ENCODE measurements at places on chromosomes 7 and 10. TPM values are rescaled to one million over a fixed set of nuclear protein-coding genes. Genes with fewer than 3 reads are reported as not detected.
A peak's percentile ranks its signal among the peaks of the same experiment; 100 is the strongest.

DNA sequence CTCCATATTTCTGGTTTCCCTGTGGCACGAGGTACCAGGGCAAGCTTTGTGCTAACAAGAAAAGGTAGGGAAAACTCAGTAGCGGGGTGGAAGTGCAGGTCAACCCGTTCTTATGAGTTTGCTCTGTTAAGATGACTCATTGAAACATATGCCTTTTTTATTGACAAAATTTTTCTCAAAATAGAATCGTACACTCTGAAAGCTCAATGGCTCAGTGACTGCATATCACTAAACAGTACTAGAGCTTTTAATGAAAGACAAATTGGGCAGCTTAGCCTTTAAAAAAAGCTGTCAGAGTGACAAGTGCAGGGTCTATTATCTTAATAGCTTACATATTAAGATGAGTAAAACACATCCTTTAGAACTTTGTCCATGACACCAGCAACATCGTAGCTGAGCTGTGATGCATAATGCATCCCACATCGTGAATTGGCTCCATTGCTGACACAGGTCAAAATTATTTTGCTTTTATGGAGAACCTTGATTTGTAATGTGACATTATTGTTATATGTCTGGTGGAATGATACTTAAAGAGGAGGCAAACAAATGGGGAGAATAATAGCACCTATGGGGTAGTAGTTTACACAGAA lies 264.4 kb downstream of the ETV1 start:
- H3K36me3 ChIP-seq, result no peaks in the 10 kb centered on the region
- no peaks in the 10 kb centered on the region for H3K27me3 ChIP-seq
- no peak for DNase-seq
- no peaks in the 10 kb centered on the region for H3K4me1 ChIP-seq
- no peak overlapping the region for H3K4me3 ChIP-seq

Gene ACTL6B
- not detected for total RNA-seq

Gene TFR2
- total RNA-seq, result not detected

Gene ITPRID1
- not detected for total RNA-seq

DNA sequence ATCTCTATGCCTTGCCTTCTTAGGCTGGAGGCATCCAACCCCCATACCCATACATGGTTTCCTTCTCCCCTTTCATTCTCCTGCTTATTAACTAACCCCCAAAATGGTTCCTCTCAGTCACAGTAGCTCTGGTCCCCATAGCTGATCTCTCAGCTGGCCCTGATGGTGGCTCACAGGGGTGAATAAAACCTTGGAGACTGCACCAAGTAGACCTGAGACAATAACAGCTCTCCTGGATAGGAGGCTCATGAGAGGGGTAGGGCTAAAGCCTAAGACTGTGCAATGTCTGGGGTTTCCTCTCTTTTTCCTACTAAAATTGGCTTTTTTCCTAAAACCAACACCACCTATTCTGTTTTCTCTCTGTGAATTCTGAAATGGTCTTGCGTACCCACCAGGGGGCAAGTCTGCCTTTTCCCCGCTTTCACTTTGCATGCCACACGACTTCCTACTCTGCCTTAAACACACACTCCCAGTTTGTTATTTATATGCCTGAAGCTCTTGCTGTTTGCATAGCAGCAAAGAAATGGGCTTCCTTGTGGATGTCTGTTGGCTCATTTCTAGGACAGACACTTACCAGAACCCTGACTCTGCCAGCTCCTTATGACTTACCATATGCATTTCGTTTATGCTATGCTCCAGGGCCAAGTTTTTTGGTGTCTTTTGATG lies 18.4 kb upstream of the PON1 start:
- H3K36me3 ChIP-seq, result no peaks in the 10 kb centered on the region
- no peaks in the 10 kb centered on the region for H3K4me1 ChIP-seq
- H3K27me3 ChIP-seq, result no peaks in the 10 kb centered on the region
- no peak for DNase-seq
- H3K27ac ChIP-seq, result no peak overlapping the region

Gene STRIP2
- 0.26 TPM for total RNA-seq

GRCh38 chr10:62460393-62460792 lies 86.2 kb downstream of the ZNF365 start:
- H3K36me3 ChIP-seq, result no peaks in the 10 kb centered on the region
- DNase-seq, result no peak
- H3K4me1 ChIP-seq, result no peaks in the 10 kb centered on the region
- H3K4me3 ChIP-seq, result no peak overlapping the region
- no peak overlapping the region for H3K27ac ChIP-seq
- no peaks in the 10 kb centered on the region for H3K27me3 ChIP-seq

DNA sequence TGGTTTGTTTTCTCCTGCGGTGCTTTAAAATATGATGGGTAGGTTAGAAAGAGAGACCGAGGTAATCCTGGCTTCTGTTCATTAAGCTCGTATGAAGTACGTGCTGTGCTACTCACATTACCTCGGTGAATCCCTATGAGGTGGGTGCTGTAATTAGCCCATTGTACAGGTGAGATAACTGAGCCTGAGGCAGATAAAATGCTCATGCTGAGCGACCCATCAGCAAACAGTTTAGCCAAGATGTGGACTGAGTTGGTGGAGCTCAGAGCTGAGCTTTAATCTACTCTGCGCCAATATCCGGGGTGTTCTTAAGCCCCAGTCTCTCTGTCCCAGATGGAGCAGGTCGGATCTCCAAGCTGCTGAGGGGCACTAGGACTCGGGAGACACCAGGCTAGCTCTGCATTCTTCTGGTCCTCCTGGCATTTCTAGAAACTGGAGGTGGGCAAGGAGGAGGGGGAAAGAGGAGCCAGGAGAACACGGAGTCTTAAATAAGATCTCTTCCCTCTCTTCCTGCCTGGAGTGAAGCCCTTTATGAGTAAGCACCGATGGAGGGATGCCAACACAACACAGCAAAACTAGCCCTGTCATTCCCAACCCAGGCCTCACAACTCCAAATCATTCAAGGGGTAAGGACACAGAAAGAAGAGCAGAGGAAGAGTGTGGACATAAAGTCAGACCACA lies 458.5 kb downstream of the KCNMA1 start:
- H3K27me3 ChIP-seq, result no peaks in the 10 kb centered on the region
- H3K4me3 ChIP-seq, result no peak overlapping the region
- peak; percentile 34 for DNase-seq
- peaks cover 5% of the 10 kb centered on the region for H3K4me1 ChIP-seq
- H3K27ac ChIP-seq, result no peak overlapping the region
- no peaks in the 10 kb centered on the region for H3K36me3 ChIP-seq

GRCh38 chr10:52400562-52400961 lies 86.5 kb downstream of the DKK1 start:
- H3K4me1 ChIP-seq, result no peaks in the 10 kb centered on the region
- no peak for DNase-seq
- H3K4me3 ChIP-seq, result no peak overlapping the region
- H3K36me3 ChIP-seq, result no peaks in the 10 kb centered on the region

DNA sequence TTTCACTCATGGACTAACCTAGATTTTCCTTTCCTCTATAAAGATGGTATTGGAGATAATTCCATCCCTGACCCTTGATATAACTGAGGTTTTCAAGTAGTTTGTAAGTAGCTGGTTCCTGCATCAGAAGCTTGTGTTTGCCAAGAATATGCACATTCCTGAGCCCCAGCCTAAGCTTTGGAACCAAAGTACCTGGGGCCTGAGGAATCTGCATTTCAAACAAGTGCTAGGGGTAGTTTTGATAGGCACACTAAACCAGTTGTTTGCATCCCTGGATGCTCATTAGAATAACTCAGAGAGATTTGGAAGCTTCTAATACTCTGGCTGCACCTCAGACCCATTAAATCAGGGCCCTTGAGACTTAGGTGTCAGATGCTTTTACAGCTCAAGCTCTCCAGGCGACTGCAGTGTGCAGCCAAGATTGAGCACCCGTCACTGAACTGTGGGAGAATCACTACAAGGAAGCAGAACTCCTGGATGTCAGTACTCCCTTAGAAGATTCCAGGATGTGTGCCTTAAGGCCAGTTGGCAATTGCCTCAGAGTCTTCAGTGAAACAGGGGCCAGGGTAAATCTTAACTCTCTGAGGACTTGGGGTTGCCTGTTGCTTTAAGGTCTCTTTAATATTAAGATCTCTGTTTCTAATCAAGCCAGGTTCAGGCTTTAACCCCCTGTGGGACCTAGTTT lies 565.0 kb downstream of the REEP3 start:
- peaks cover 5% of the 10 kb centered on the region for H3K4me1 ChIP-seq
- H3K27ac ChIP-seq, result no peak overlapping the region
- no peak for DNase-seq
- H3K4me3 ChIP-seq, result no peak overlapping the region
- H3K36me3 ChIP-seq, result no peaks in the 10 kb centered on the region

Gene SSC4D
- total RNA-seq, result 3.6 TPM

Gene MNX1
- 14.3 TPM for total RNA-seq

- DNase-seq, result no peak
- no peaks in the 10 kb centered on the region for H3K27me3 ChIP-seq
- H3K4me1 ChIP-seq, result no peaks in the 10 kb centered on the region
Measured at GRCh38 chr7:93799750-93800357, 90.7 kb downstream of the TFPI2 start.

GRCh38 chr7:140176811-140177702 lies at the start of gene KDM7A:
KDM7A (minus strand) TSS chr7:140176983; CDS start chr7:140176937, 46 bp downstream.
- peak within 1 kb of the TSS; percentile 77 for H3K4me3 ChIP-seq
- H3K4me1 ChIP-seq, result peaks cover 34% of the 10 kb centered on the region

- H3K27me3 ChIP-seq, result no peaks in the 10 kb centered on the region
- no peak for DNase-seq
- no peak overlapping the region for H3K27ac ChIP-seq
- H3K36me3 ChIP-seq, result no peaks in the 10 kb centered on the region
- H3K4me1 ChIP-seq, result no peaks in the 10 kb centered on the region
- H3K4me3 ChIP-seq, result no peak overlapping the region
Measured at GRCh38 chr10:9211228-9211627, 1156.7 kb downstream of the GATA3 start.

- H3K4me3 ChIP-seq, result no peak within 1 kb of the TSS
- H3K4me1 ChIP-seq, result no peaks in the 10 kb centered on the region
- no peaks in the 10 kb centered on the region for H3K36me3 ChIP-seq
- no peak within 1 kb of the TSS for H3K27ac ChIP-seq
- DNase-seq, result no peak
- no peaks in the 10 kb centered on the region for H3K27me3 ChIP-seq
Measured at GRCh38 chr7:150852371-150852905, at the start of gene AOC1. AOC1 (plus strand) TSS chr7:150852517; CDS start chr7:150856471, 3,954 bp downstream.

GRCh38 chr7:2191016-2191415 lies 41.7 kb downstream of the MAD1L1 start:
- no peaks in the 10 kb centered on the region for H3K4me1 ChIP-seq
- no peak for DNase-seq
- no peaks in the 10 kb centered on the region for H3K36me3 ChIP-seq
- no peaks in the 10 kb centered on the region for H3K27me3 ChIP-seq
- H3K27ac ChIP-seq, result no peak overlapping the region

DNA sequence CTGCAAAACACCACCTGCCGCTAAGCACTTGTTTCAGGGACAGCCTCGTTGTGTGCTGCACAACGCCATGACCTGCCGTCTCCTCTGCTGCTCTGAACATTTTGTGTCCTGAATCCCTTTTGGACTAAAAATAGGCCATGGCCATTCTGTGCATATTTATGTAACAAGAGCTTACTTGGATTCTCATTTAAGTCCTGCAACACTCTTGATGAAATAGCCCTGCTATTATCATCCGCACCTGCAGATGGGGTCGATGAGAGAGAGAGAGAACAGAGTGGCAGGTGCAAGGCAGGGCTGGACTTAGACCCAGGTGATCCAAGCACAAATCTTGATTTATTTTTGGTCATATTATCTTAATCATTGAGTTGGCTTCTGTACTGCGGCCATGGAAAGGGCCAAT lies 121.2 kb upstream of the PRKCQ start:
- no peak for DNase-seq
- H3K27me3 ChIP-seq, result no peaks in the 10 kb centered on the region

- H3K4me1 ChIP-seq, result peaks cover 10% of the 10 kb centered on the region
- H3K36me3 ChIP-seq, result no peaks in the 10 kb centered on the region
- no peak for DNase-seq
- no peak overlapping the region for H3K4me3 ChIP-seq
- H3K27ac ChIP-seq, result no peak overlapping the region
Measured at GRCh38 chr10:24643679-24644209, 79.9 kb downstream of the ARHGAP21 start.

DNA sequence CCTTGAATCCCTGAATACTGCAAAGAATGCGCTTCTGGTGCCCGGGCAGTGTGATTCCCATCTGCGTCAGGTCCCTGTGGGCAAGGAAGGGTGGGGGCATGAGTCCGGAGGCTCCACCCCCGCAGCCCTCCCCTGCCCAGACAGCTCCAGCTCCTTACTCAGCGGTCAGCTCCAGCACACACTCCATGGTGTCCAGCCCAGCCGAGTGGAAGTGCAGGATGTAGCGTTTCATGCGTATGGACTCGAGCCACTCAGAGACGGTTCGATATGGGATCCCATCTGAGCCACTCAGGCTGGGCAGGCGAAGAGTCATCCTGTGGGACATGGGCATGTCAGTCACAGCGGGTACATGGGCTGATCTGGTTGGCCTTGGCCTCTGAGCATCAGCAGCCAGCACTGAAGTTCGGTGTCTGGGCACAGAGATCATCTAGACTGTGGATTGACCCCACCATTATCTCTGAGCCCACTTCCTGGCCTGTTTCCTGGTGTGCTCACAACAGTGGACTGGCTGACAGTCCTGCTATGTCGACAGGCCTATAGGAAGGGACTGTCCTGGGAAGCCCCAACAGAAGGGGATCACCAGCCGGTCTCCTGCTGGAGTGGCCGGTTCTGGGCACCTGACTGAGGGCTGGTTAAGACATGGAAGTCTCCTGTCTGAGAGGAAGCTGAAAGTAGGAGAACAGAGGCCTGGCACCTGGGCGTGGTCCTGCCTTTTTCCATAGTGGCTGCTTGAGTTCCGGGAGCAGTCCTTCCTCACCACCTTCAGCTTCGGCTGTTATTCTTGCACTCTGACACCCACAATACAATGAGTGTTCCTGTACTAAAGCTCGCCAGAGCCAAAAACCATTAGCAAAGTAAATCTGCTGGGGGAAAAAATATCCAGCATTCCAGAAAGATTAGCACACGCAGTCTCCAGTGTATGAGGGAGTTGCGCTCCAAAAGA lies 10.6 kb downstream of the ZYX start:
- no peaks in the 10 kb centered on the region for H3K36me3 ChIP-seq
- peak overlapping the region; percentile 76 for H3K27ac ChIP-seq
